Stomach (tissue), 19 donors: ENCODE measurements at places on chromosomes 1 and 21. TPM values are rescaled to one million over a fixed set of nuclear protein-coding genes. Genes with fewer than 3 reads are reported as not detected.

Gene ABCD3
- 34.8 TPM for total RNA-seq

Gene LIN28A
- total RNA-seq = not detected

Gene SDC3
- total RNA-seq = 34.8 TPM

Gene CTSE
- 495 TPM for total RNA-seq

Gene F13B
- total RNA-seq = not detected

Gene REN
- not detected for total RNA-seq

Gene RHD
- total RNA-seq = 0.18 TPM

Gene C1orf216
- 40.8 TPM for total RNA-seq

Gene RBP7
- 3.5 TPM for total RNA-seq

Gene TFB2M
- 7.2 TPM for total RNA-seq

Gene MLLT11
- total RNA-seq = 3.1 TPM

Gene ICOSLG
- total RNA-seq = 3.1 TPM

Gene HMGCS2
- total RNA-seq = 203 TPM

Gene TEDDM1
- not detected for total RNA-seq

Gene ITGB2
- total RNA-seq = 16.0 TPM

Gene DCST2
- total RNA-seq = not detected

Gene ACTL8
- total RNA-seq = not detected

Gene PGM1
- total RNA-seq = 34.9 TPM

Gene NMNAT2
- 1.2 TPM for total RNA-seq

Gene GNG4
- total RNA-seq = 1.5 TPM

Gene METTL13
- total RNA-seq = 1.8 TPM

Gene ST6GALNAC5
- total RNA-seq = 22.0 TPM

Gene C1QB
- 57.8 TPM for total RNA-seq

Gene CLDN19
- total RNA-seq = not detected

Gene SRGAP2C
- total RNA-seq = 10.7 TPM

Gene FAM163A
- not detected for total RNA-seq

Gene ISG15
- total RNA-seq = 20.1 TPM

Gene WNT9A
- 4.0 TPM for total RNA-seq

Gene ALX3
- not detected for total RNA-seq

Gene MYBPH
- total RNA-seq = not detected

Gene S100A5
- not detected for total RNA-seq

Gene CYP4A22
- not detected for total RNA-seq

Gene SLAMF1
- not detected for total RNA-seq

Gene PAPPA2
- total RNA-seq = under 0.01 TPM

Gene LRRC71
- not detected for total RNA-seq

Gene CLEC20A
- not detected for total RNA-seq

Gene CD1B
- 1.2 TPM for total RNA-seq

Gene ANKRD34A
- not detected for total RNA-seq

Gene PACC1
- total RNA-seq = 4.0 TPM

Gene LCE1C
- total RNA-seq = not detected

Gene CDA
- not detected for total RNA-seq

Gene NID1
- 85.5 TPM for total RNA-seq

Gene FCAMR
- not detected for total RNA-seq

Gene NEGR1
- total RNA-seq = 30.3 TPM

Gene AMY1C
- total RNA-seq = not detected
